ENCODE measurements at places on chromosomes 2 and 18. TPM values are rescaled to one million over a fixed set of nuclear protein-coding genes. Genes with fewer than 3 reads are reported as not detected.

- DNase-seq: no peak
Measured at GRCh38 chr2:51789918-51790317, 758.0 kb upstream of the NRXN1 start.

DNA sequence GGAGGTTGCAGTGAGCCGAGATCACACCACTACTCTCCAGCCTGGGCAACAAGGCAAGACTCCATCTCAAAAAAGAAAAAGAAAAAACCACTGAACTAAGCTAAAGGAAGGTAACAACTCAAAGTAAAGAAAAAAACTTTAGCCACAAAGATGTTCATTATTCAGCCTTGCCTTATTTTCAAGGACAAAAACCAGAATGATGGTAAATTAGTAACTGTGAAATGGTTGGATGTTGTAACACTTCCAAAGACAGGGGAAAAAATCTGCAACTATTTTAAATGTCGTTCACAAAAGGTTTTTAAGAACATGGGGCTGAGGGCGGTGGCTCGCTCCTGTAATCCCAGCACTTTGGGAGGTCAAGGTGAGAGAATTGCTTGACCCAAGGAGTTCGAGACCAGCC is 10.1 kb downstream of the ADAM17 start:
- DNase-seq: no peak

DNA sequence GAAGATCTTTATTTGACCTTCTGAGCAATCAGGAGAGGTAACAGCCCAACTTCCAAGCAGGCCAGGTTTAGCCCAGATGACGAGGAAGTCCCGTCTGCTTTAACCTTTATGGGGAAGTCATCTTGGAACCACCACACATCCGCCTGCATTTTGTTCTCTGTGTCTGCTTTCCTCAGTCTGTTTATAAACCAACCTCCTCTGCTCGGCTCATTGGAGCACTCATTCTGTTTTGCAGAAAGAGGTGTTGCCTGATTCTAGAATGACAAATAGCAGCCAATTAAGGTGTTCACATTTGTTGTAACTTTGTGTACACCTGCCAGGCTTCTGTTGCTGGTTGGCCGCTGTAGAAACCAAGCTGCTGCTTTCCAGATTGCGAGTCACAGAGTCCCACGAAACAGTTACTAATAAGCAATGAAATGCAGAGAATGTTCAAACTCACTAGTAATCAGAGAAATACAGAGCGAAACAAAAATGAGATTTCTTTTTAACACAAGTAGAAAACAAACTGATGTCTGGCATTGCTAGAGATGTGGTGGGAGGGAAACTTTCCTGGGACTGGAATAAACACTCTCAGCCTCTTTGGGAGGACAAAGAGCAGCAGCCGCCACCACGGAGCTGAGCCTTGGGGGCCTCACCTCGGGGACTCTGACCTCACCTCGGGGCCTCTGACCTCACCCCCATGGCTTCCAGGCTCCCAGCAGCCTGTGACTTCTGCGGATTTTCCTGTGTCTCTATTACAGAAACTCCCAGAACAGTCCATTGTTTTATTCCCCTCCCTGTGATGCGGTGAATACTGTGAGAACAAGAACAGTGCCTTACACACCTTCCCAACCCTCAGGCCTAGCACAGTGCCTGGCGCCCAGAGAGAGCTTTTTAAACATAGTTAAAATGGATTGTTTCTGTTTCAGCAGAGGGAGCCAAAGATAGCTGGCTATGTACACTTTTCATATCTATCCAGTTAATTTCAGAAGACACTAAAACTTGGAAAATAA is 64.0 kb downstream of the MBP start:
- peak; percentile 71 for DNase-seq

DNA sequence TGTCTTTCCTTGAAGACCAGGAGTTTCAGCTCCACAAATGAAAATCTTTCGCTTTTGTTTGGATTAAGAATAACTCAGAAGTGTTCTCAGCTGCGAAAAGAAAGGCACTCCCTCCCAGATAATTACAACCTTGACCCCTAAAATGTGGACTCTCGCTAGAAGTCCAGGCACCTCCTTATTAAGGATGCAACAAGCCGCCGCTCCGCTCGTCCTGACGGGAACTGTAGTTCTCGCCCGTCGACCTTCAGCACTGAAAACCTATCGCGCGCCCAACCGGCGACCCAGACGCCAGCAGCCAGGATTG is 559 bp downstream of the IMMT start:
- DNase-seq: no peak

- no peak for DNase-seq
Measured at GRCh38 chr2:182207049-182207746, 219.6 kb downstream of the PDE1A start.

DNA sequence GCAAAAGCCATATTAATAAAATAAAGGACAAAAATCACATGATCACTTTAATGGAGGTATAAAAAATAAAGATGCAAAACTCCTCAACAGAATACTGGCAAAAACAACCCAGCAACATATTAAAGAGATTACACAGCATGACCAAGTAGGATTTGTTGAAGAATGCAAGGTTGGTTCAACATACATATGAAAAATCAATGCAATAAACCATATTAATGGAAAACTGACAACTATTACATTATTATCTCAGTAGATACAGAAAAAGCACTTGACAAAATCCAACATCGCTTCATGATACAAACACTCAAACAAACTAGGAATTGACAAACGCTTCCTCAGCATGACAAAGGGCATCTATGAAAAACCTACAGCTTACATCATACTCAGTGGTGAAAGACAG is 76.7 kb downstream of the CRACDL start:
- DNase-seq: no peak

GRCh38 chr2:158668001-158668765 is 126.9 kb upstream of the DAPL1 start:
- no peak for DNase-seq

DNA sequence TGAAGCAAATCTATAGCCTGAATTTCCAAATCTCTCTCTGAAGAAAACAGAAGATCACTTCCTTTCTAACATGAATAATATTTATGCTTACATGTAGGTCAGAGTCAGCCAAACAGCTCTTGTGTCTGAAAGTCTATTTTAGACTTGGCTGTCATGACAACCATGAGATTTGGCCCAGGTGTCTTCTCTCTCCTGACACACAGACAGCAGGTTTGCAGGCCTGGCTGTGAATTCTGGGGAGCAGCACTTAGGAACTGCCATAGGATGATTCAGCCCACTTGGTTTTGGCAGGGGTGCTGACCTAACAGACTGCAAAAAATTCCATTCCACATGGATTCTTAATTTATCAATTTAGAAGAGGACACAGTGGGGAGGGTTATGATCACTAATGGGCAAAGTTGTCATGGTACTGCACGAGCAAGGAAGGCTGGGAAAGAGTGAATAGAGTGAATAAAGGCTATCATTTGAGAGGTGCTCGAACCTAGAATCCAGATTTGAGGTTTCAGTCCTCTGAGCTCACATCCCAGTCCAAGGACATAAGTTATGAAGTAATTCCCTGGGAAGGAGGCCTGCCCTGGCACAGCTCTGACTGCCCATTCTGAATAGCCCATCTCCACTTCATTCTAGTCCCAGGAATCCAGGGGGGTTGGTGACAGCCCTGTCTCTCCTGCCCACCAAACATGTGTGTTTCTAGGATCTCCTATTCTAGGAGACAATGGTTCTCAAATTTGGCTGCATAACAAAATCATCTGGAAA is 453.9 kb upstream of the TRIB2 start:
- DNase-seq: no peak

DNA sequence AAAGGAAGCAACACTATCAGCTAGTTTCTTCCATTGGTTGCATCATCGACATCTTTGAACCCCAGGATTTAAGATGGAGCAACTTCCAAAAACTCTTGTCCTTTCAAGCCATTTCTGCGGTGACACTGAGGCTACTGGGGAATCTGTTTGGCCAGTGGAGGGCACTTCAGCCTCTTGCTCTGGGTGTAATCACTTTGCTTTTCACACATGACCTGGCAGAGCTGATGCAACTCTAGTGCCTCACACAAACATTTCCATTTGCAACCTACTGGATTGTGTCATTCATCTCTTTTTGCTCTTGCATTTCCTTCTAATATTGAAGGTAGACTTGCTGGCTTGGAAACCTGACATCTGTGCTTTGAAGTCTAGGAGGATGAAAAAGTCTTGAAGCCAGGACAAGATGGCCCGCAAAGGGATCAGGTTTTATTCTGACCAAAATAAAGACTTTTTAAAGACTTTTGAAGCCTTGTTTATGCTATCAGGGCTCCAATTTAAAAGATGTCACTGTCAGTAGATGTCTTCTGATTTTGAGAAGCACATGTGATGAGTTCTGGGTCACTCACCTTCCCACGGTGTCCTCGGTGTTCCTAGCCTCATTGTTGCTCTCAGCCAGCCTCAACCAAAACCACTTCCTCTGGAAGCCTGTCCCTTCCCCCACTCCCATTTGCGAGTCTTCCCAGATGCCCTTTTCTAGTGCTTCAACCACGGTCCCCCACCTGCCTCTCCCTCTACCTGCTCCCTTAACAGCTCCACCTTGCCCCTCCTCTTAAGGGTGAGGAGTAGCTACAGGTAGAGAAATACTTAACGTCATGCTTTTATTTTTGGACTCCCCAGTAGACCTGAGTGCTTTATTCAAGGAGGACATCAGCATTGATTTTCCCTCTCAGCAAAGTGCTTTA is 69.7 kb upstream of the KCNE4 start:
- DNase-seq: no peak

- no peak for DNase-seq
Measured at GRCh38 chr2:8644605-8645175, 37.2 kb upstream of the ID2 start.

GRCh38 chr2:65386344-65386743 is 46.1 kb downstream of the SPRED2 start:
- DNase-seq: no peak

DNA sequence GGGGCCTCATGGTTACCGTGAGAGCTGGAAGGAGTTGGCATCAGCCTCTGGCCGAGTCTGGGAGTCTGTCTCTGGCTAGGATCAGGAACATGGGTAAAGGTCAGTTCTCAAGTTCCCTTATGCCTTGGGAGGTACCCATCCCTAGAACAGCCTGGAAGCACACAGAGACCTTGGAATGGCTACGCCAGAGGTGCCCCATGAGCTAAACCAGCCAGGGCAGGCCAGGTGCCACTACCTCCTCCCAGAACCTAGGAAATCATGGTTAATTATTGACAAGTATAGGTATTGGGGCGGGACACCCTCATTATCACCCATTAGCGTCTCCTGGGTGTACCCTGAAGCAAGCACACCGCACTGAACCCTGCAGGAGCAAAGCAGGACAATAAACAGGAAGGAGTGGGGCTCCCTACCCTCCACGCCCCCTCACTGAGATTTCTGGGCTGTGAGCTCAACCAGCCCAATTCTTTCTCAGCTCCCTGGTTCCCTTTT is 3.0 kb upstream of the ASPRV1 start:
- no peak for DNase-seq

DNA sequence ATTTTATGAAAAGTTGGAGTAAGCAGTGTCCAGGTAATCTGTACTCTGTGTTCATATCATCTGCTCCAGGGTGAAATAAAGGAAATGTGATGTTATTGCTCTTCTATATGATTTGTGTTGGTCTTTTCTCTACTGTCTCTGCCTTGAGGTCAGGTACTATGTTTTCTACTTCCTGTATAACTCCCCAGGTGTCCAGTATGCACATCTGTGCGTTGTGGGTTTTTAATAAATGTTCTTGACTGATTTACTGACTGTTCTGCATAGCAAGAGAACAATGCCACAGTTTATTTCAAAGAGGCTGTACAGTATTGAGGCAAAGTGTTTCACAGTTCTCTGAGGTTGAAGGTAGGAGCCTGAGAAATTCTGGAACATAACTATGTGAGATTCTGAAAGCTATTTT is 89.7 kb downstream of the BABAM2 start:
- DNase-seq: peak; percentile 29

C2orf72 gene
- not detected for total RNA-seq

WDR75 gene
- 24.2 TPM for total RNA-seq

SLC5A7 gene
- not detected for total RNA-seq

KCNJ3 gene
- total RNA-seq: not detected

ANKRD62 gene
- not detected for total RNA-seq
